NCI-H1694 treated with DMSO at 0.1 percent for 48 hours (cell line): ENCODE measurements at places on chromosomes 5 and 9.

GRCh38 chr5:68657055-68657961 is 436.5 kb upstream of the SLC30A5 start:
- no peak for DNase-seq

- no peak for DNase-seq
Measured at GRCh38 chr9:72882117-72882775, 70.6 kb downstream of the ALDH1A1 start.

GRCh38 chr9:132986640-132987620 is 8.4 kb downstream of the GFI1B start:
- no peak for DNase-seq

DNA sequence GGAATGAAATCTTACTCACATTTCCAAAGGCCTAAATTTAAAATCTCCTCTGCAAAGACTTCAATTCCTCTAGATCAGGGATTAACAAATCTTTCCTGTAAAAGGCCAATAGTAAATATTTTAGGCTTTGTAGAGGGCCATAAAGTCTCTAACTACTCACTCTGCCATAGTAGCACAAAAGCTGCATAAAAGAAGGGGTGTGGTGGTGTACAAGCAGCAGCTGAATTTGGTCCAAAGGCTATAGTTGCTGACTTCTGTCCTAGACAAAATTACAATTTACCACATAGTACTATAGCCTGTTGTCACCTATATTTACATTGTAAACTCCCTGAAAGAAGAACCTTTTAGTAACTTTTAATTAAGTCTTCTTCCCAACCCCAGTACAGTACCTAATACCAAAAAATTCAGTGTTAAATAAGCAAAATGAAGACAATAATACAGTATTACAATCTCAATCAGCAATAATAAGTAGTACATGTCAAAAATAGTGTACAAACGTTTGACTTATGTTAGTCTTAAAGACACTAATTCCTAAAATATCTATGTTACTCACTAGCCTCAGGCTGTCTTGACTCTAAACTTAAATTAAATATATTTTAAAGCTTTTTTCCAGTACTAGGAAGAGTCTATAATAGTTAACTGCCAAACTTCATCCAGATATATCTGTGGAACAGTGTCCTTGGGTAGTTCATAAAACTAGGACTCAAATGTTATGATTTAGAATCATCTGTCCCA is 6.9 kb downstream of the CETN3 start:
- no peak for DNase-seq

- no peak for DNase-seq
Measured at GRCh38 chr9:19941874-19942273, 153.0 kb upstream of the SLC24A2 start.

DNA sequence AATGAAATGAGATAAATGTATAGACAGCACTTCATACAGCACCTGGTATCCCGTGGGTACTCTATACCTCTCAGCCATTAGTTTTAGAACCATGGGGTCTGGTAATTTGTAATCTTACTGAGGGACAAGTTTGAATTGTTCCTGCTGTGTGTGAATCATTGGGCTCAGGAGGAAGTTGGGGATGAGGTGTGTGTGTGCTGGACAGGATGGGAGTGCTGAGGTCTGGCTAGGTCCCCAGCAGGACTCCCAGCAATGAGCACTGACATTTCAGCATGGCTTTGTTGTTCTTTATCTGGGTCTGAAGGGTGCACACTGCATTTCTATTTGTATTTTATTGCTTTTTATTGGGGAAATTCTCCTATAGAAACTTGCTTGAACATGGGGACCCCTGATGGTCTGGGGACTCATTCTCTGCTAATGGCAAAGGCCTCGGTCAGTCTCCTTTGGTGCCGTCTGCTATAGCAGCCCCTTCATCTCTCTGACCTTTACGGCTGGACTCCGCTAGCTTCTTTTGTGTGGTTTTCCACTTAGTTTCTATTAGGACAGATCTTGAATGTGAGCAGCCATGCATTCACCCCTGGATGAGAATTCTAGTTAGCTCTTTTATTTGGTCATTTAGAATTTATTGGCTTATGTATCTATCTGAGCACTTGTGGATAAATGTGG is 98.1 kb downstream of the SREK1 start:
- no peak for DNase-seq

DNA sequence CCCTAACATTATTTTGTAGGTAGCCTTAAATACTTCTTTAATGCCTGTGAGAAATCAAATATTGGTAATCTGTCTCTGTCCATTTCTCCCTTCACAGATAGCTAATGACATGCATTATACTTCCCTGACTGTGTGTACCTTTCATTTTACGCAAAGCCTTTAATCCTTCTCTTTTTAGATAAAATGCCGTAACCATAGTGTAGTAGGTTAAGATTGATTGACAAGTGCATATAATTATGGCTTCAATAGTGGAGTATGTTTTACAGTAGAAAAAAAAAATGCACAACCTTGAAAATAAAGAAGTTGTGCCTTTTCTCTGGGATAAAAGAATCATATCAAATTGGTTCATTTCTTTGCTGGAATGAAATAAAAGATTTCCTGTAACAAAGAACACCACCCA is 559.6 kb upstream of the GRAMD2B start:
- DNase-seq, result no peak
